ENCODE measurements at places on chromosomes 5 and 9. TPM values are rescaled to one million over a fixed set of nuclear protein-coding genes. Genes with fewer than 3 reads are reported as not detected.

ARID3C gene
- 0.26 TPM for total RNA-seq

PCDHA9 gene
- under 0.01 TPM for total RNA-seq

SLC6A7 gene
- total RNA-seq: not detected

FLT4 gene
- total RNA-seq: under 0.01 TPM

DMRT2 gene
- 0.53 TPM for total RNA-seq

DHX29 gene
- total RNA-seq: 16.3 TPM

GPR21 gene
- total RNA-seq: 1.3 TPM

EGFLAM gene
- 0.13 TPM for total RNA-seq

FAM221B gene
- total RNA-seq: not detected

LEAP2 gene
- 0.13 TPM for total RNA-seq

C5orf58 gene
- not detected for total RNA-seq

SPTAN1 gene
- 277 TPM for total RNA-seq

CDX1 gene
- not detected for total RNA-seq

CCNO gene
- total RNA-seq: 1.8 TPM

ZNF300 gene
- 4.7 TPM for total RNA-seq

SLC4A9 gene
- total RNA-seq: not detected

FREM1 gene
- not detected for total RNA-seq

ARL14EPL gene
- not detected for total RNA-seq

JAKMIP2 gene
- total RNA-seq: not detected

NTNG2 gene
- under 0.01 TPM for total RNA-seq

PCDHB6 gene
- total RNA-seq: not detected

MRPS30 gene
- 61.6 TPM for total RNA-seq

RNF180 gene
- total RNA-seq: 4.5 TPM

MINAR2 gene
- total RNA-seq: not detected

PLPP7 gene
- not detected for total RNA-seq

Measured in bronchial epithelial cell (primary cell).